ENCODE measurements at places on chromosomes 1 and 21.

DNA sequence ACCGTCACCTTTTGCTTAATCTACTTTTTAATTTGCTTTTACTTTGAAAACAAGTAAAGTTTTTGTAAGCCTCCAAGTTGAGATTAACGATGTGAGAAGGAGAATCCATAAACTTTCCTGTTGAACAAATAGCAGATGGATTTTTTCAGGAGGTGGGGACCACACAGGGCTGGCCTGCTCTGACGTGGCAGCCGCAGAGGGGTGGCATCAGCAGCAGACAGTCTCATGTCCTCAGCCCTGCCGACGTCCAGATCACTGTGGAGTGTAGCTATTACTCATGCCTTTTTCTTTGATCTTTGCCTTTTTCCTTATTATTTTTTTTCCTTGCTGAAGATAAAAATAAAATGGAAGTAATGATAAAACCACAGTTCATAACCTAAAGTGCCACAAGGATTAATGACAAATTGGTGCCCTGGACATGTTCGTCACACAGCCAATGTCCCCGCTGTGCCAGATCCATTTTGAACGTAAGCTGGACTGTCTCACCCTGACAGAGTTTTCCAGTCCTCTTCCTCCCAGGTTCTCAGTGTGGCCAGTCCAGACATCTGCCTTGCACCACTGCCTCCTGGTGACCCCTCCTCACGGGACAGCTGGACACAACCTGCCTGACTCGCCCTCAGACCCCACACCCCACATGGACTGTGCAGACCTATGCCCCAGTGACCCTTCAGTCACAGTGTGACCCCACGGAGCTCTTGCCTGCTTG lies 15.4 kb upstream of the ZBTB21 start:
- no peak for DNase-seq
- no peak overlapping the region for H3K27ac ChIP-seq
- H3K4me1 ChIP-seq = no peaks in the 10 kb centered on the region
- no peaks in the 10 kb centered on the region for H3K36me3 ChIP-seq
- H3K4me3 ChIP-seq = no peak overlapping the region
- no peaks in the 10 kb centered on the region for H3K27me3 ChIP-seq

- DNase-seq = no peak
- peaks cover 60% of the 10 kb centered on the region for H3K4me1 ChIP-seq
- peaks cover 8% of the 10 kb centered on the region for H3K36me3 ChIP-seq
These were observed 53.5 kb downstream of the S1PR1 start for GRCh38 chr1:101290119-101290921.

DNA sequence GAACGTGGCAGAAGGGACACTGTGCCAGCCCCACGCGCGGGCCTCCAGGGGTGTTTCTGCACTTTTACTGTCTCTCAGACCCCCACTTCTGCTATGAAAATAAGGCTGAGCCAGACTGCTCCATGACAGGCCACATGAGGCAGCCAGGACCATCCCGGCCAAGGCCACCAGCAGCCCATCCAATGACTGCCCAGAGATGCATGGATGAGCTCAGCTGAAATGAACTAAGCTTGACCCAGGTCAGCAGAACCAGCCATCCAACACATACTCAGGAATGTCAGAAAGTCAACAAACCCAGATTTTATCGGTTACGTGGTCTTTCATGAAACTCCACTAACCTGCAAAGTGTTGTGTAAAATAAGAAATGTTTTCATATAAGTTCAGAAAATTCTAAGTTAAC lies 51.2 kb downstream of the CCDC185 start:
- H3K27ac ChIP-seq = no peak overlapping the region
- H3K36me3 ChIP-seq = no peaks in the 10 kb centered on the region
- no peak overlapping the region for H3K4me3 ChIP-seq
- no peak for DNase-seq
- no peaks in the 10 kb centered on the region for H3K27me3 ChIP-seq

GRCh38 chr1:112083487-112083886 lies 94.0 kb upstream of the KCND3 start:
- H3K4me3 ChIP-seq = no peak overlapping the region
- H3K27ac ChIP-seq = no peak overlapping the region
- no peaks in the 10 kb centered on the region for H3K36me3 ChIP-seq
- no peak for DNase-seq

- no peaks in the 10 kb centered on the region for H3K36me3 ChIP-seq
- peak overlapping the region; percentile 87 for H3K4me3 ChIP-seq
- H3K27ac ChIP-seq = peak overlapping the region; percentile 26
- peaks cover 30% of the 10 kb centered on the region for H3K27me3 ChIP-seq
- H3K4me1 ChIP-seq = peaks cover 35% of the 10 kb centered on the region
These were observed 687 bp downstream of the TGFBR3 start for GRCh38 chr1:91885213-91885715.

- no peaks in the 10 kb centered on the region for H3K36me3 ChIP-seq
- H3K4me1 ChIP-seq = no peaks in the 10 kb centered on the region
- no peak overlapping the region for H3K27ac ChIP-seq
- no peak overlapping the region for H3K4me3 ChIP-seq
These were observed 92.4 kb upstream of the ERG start for GRCh38 chr21:38590449-38591217.

GRCh38 chr1:186717286-186717685 lies 37.1 kb upstream of the PTGS2 start:
- H3K27me3 ChIP-seq = peaks cover 16% of the 10 kb centered on the region
- no peak overlapping the region for H3K27ac ChIP-seq
- H3K4me1 ChIP-seq = no peaks in the 10 kb centered on the region
- DNase-seq = no peak
- H3K4me3 ChIP-seq = no peak overlapping the region
- H3K36me3 ChIP-seq = no peaks in the 10 kb centered on the region

GRCh38 chr21:32120230-32120629 lies 158.6 kb downstream of the MIS18A start:
- H3K4me1 ChIP-seq = no peaks in the 10 kb centered on the region
- no peaks in the 10 kb centered on the region for H3K36me3 ChIP-seq
- peaks cover 6% of the 10 kb centered on the region for H3K27me3 ChIP-seq
- no peak overlapping the region for H3K4me3 ChIP-seq
- no peak for DNase-seq

DNA sequence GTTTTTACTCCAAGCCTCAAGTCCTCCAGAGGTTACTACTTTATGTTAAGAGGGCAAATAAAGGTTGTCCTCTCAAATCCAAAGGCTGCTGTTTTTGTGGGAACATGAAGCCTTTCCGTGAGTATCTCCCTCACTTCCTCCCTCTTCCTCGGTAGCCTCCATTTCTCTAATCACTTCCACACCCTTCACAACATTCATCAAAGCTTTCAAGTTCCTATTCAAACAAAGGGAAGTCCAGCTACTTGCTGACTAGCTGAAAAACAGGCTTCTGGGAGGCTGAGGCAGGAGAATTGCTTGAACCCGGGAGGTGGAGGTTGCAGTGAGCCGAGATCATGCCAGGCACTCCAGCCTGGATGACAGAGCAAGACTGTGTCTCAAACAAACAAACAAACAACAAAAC lies 6.6 kb upstream of the CD48 start:
- H3K36me3 ChIP-seq = peaks cover 1% of the 10 kb centered on the region
- DNase-seq = no peak
- H3K27ac ChIP-seq = no peak overlapping the region

DNA sequence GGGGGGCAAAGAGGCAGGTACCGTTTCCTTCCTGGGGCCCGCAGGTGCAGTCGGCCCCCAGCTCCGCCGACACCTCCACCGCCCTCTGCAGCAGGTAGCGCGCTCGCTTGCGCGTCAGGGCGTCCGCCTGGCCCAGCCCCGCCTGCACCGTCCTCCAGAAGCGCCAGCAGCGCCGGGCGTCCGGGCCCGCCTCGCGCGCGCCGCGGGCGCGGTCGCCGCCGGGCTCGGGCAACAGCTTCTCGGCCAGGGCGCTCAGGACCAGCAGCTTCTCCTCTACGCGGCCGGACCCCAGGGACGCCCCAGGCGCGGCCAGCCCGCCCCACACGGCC lies 863 bp downstream of the TARBP1 start:
- peaks cover 8% of the 10 kb centered on the region for H3K36me3 ChIP-seq
- peak overlapping the region; percentile 80 for H3K4me3 ChIP-seq
- H3K4me1 ChIP-seq = peaks cover 48% of the 10 kb centered on the region
- DNase-seq = peak; percentile 81
- peaks cover 14% of the 10 kb centered on the region for H3K27me3 ChIP-seq

DNA sequence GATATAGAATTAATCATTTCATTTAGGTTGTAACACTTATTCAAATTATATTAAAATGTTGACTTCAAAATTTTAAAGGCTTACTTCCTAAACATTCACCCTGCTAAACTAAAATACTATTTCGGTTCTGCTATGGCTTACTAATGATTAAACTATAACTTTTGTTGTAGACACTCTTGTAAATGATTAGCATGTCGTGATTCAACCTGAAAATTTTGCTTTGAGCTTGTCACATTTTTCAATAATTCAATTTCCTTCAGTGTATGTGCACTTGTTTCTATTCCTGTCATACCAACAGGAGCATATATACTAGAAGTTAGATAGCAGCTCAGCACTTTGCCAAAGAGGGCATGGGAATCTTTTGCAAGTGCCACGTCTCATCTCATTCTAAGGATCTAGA lies 1018.8 kb downstream of the AMY1C start:
- H3K27me3 ChIP-seq = no peaks in the 10 kb centered on the region
- no peak overlapping the region for H3K4me3 ChIP-seq
- no peaks in the 10 kb centered on the region for H3K4me1 ChIP-seq
- no peaks in the 10 kb centered on the region for H3K36me3 ChIP-seq
- H3K27ac ChIP-seq = no peak overlapping the region

- no peak for DNase-seq
- H3K4me1 ChIP-seq = peaks cover 45% of the 10 kb centered on the region
- no peaks in the 10 kb centered on the region for H3K27me3 ChIP-seq
- no peak overlapping the region for H3K27ac ChIP-seq
- no peak overlapping the region for H3K4me3 ChIP-seq
These were observed 18.4 kb downstream of the ZBTB17 start for GRCh38 chr1:15957221-15958095.

- H3K4me3 ChIP-seq = peak overlapping the region; percentile 64
- DNase-seq = peak; percentile 89
- peaks cover 54% of the 10 kb centered on the region for H3K36me3 ChIP-seq
- H3K4me1 ChIP-seq = peaks cover 98% of the 10 kb centered on the region
- H3K27me3 ChIP-seq = no peaks in the 10 kb centered on the region
These were observed 14.0 kb downstream of the LAPTM5 start for GRCh38 chr1:30743584-30744059.

- no peak overlapping the region for H3K27ac ChIP-seq
- no peak overlapping the region for H3K4me3 ChIP-seq
- H3K4me1 ChIP-seq = peaks cover 4% of the 10 kb centered on the region
- no peak for DNase-seq
- peaks cover 40% of the 10 kb centered on the region for H3K27me3 ChIP-seq
These were observed 52.7 kb upstream of the ADARB1 start for GRCh38 chr21:45021428-45022347.

DNA sequence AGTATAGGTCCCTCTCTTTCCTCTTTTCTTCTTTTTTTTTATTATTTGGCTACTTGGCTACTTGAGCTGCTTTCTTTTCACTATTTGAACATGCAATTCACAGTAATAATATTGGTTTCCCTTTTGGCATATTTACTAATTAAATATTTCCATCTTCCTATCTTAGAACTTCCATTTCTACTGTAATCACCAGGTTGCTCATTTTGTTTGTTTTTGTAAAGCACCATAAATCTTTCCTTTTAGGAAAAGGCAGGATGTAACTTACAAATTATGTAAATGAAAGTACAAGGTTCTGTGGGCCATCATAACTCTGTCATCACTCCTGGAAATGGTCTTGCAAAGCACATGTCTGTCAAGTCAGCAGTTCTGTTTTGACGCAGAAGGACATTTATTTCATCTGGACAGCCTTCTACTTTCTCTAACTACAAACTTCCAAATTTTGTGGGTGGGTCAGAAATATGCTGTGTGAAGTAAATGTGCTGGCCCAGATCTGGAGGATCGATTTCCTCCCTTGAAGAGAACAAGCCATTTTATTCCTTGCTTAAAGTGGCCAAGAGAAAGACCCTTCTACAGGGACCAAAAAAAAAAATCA lies 71.7 kb upstream of the TNFSF18 start:
- no peak for DNase-seq
- no peaks in the 10 kb centered on the region for H3K4me1 ChIP-seq
- H3K36me3 ChIP-seq = no peaks in the 10 kb centered on the region
- no peaks in the 10 kb centered on the region for H3K27me3 ChIP-seq
- H3K27ac ChIP-seq = no peak overlapping the region
- no peak overlapping the region for H3K4me3 ChIP-seq

- DNase-seq = no peak
- H3K4me3 ChIP-seq = no peak overlapping the region
- H3K27ac ChIP-seq = no peak overlapping the region
- H3K36me3 ChIP-seq = no peaks in the 10 kb centered on the region
- H3K4me1 ChIP-seq = peaks cover 11% of the 10 kb centered on the region
These were observed 13.8 kb downstream of the OPTC start for GRCh38 chr1:203507759-203508158.

GRCh38 chr1:74323937-74324473 lies 88.8 kb downstream of the TNNI3K start:
- no peaks in the 10 kb centered on the region for H3K27me3 ChIP-seq
- no peak overlapping the region for H3K4me3 ChIP-seq
- DNase-seq = no peak

- peaks cover 49% of the 10 kb centered on the region for H3K4me1 ChIP-seq
- peak overlapping the region; percentile 58 for H3K4me3 ChIP-seq
- H3K36me3 ChIP-seq = peaks cover 48% of the 10 kb centered on the region
- H3K27me3 ChIP-seq = no peaks in the 10 kb centered on the region
- peak overlapping the region; percentile 61 for H3K27ac ChIP-seq
These were observed 2.7 kb downstream of the KHDC4 start for GRCh38 chr1:155931332-155932038.

DNA sequence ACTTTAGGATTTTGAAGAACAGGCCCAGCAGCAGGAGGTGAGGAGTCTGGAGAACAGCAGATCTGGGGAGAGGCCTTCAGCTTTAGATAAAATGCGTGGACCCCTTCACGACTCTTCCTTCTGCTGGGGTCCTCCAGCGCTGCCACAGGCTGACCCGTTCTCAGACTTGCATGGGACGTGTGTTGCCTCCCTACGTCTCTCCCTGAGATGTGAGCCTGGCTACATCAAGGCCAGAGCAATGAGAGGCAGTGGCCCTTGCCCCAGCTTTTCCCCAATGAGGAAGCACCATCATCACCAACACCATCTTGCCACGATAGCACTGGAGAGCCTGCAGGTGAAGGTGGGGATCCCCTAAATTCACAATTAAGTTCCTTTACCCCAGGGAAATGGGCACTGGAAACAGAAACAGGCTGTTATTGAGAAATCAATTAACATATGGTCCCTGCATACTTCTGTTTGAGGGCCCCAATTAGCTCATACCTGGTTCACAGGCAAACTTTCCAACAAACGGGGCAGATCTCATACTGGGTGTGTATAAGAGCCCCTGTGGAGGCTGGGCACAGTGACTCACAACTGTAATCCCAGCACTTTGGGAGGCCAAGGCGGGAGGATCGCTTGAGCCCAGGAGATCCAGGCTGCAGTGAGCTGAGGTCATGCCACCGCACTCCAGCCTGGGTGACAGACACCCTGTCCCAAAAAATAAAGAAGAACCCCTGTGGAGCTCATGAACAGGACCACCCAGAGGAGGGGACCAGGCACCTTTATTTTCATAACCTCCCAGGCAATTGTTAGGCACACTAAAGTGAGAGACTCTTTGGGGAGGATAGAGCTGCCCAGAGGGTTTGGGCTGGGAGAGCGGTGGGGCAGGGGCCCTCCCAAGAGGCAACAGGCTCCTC lies 12.1 kb upstream of the ADAMTSL4 start:
- no peaks in the 10 kb centered on the region for H3K27me3 ChIP-seq
- no peak overlapping the region for H3K4me3 ChIP-seq
- H3K27ac ChIP-seq = no peak overlapping the region
- H3K4me1 ChIP-seq = no peaks in the 10 kb centered on the region

- no peak overlapping the region for H3K4me3 ChIP-seq
- no peak for DNase-seq
- H3K27me3 ChIP-seq = no peaks in the 10 kb centered on the region
- H3K36me3 ChIP-seq = no peaks in the 10 kb centered on the region
These were observed 671.9 kb upstream of the USP24 start for GRCh38 chr1:55886856-55887712.

- H3K4me3 ChIP-seq = no peak overlapping the region
- DNase-seq = no peak
- no peaks in the 10 kb centered on the region for H3K36me3 ChIP-seq
These were observed 4.4 kb upstream of the PRDM15 start for GRCh38 chr21:41883582-41883981.
